ENCODE measurements at places on chromosomes 16 and 17. TPM values are rescaled to one million over a fixed set of nuclear protein-coding genes. Genes with fewer than 3 reads are reported as not detected.
A peak's percentile ranks its signal among the peaks of the same experiment; 100 is the strongest.

DNA sequence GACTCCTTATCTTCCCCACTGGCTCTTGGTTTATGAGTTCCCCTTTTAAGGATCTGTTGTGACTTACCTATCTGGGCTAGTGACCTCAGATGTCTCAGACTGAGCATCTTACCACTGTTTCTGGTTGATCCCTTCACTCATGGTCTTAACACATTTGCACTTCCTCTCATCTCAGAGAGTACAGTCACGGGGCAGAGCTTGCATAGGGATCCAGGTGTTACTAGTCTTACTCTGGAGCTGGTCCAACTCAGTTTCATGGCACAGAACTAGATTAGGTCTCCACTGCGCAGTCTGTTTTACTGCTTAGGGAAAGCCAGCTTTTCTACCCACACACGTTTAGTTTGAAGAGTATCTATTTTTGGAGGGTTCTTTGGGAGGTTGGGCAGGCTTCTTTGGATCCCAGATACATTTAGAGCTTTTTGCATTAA lies 10.2 kb downstream of the GABARAPL2 start:
- H3K27me3 ChIP-seq = no peaks in the 10 kb centered on the region
- no peak overlapping the region for H3K27ac ChIP-seq
- H3K36me3 ChIP-seq = peaks cover 72% of the 10 kb centered on the region

DNA sequence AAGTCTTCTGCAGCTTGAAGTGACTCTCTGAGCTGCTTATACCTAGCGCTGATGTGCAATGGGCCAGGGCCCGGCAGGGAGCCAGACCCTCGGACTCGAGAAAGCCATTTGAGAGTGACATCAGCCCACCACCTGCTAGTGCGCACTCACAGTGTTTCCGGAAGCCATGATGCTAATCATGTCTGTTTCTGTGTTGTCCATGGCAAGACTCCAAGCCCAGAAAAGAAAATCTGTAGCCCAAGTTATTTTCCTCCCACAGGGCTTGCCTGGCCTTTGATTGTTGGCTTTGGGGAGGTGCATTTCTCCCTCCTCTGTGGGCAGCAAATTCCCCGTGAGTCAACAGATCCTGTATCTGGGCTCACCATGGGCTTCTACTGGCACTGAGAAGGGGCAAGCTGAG lies 1.8 kb upstream of the CDRT4 start:
- peak; percentile 54 for DNase-seq
- 0 out of 2 replicates have a peak, but pooled peaks cover 11% of the 10 kb centered on the region for H3K4me1 ChIP-seq
- H3K27ac ChIP-seq = peak overlapping the region; percentile 34
- no peak overlapping the region for H3K4me3 ChIP-seq
- H3K36me3 ChIP-seq = no peaks in the 10 kb centered on the region

KIF18B gene
- polyA plus RNA-seq = 12.6 TPM

GRCh38 chr16:70589998-70590471 lies 56.3 kb upstream of the IL34 start:
- no peak overlapping the region for H3K4me3 ChIP-seq
- no peaks in the 10 kb centered on the region for H3K27me3 ChIP-seq
- no peak overlapping the region for H3K27ac ChIP-seq
- no peaks in the 10 kb centered on the region for H3K4me1 ChIP-seq
- peak; percentile 22 for DNase-seq
- H3K36me3 ChIP-seq = no peaks in the 10 kb centered on the region

DNA sequence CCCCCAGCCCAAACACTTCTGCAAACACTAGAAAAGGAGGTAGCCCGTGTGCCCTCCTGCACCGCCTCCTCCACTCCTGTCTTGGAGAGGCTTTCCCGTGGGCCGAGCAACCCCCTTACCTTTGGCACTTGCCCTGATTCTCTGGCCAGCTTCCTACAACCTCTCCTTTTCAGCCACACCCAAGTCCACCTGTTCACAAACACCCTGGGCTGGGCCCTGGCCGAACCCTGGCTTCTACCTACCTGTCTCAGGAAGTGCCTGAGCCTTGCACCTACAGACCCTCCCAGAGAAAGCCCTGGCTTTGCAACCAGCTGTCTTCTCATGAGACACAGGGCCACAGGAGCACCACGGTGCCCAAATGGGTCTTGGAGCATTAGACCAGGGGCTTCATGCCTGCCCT lies 2.0 kb upstream of the ANTKMT start:
- H3K4me1 ChIP-seq = peaks cover 12% of the 10 kb centered on the region
- H3K27me3 ChIP-seq = no peaks in the 10 kb centered on the region
- no peak overlapping the region for H3K4me3 ChIP-seq

DNA sequence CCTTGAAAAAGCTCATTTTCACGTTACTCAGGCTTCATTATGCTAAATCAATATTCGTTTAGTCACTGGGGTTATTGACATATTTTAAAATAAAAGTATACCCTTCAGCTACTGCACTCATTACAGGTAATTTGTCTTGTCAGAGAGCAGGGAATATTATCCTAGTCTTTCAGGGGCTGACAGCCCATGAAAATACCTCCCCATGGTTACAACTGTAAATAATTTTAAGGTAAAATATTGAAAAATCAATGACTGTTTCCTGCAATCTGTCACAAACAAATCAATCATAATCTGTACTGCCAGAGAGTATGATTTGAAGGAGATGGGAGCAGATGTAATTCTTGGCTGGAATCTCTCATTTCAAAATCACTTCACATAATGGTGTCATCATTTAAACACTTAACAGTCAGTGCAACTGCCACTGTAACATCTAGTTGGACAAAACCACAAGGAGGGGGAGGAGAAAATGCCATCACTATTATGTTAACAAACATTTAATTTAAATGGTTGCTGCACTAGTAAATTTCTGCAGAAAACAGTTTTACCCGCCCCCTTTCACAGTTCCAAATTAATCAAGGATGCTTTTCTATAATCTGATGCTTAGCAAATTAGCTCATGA lies 9.3 kb upstream of the IRX5 start:
- H3K27me3 ChIP-seq = no peaks in the 10 kb centered on the region
- no peak overlapping the region for H3K27ac ChIP-seq
- no peak for DNase-seq
- H3K36me3 ChIP-seq = peaks cover 16% of the 10 kb centered on the region
- no peak overlapping the region for H3K4me3 ChIP-seq

ORC6 gene
- polyA plus RNA-seq = 20.2 TPM

GRCh38 chr16:8564934-8565345 lies 25.4 kb downstream of the TMEM114 start:
- H3K4me1 ChIP-seq = peaks cover 3% of the 10 kb centered on the region
- H3K27me3 ChIP-seq = no peaks in the 10 kb centered on the region
- H3K27ac ChIP-seq = no peak overlapping the region

GRCh38 chr17:2363851-2364762 lies 26.8 kb downstream of the SGSM2 start:
- no peaks in the 10 kb centered on the region for H3K27me3 ChIP-seq
- H3K36me3 ChIP-seq = peaks cover 57% of the 10 kb centered on the region
- no peak overlapping the region for H3K27ac ChIP-seq
- H3K4me1 ChIP-seq = peaks cover 1% of the 10 kb centered on the region
- H3K4me3 ChIP-seq = no peak overlapping the region

- H3K27ac ChIP-seq = 0 out of 2 replicates have a peak overlapping the region, but pooled peaks have one; percentile 1
- H3K36me3 ChIP-seq = no peaks in the 10 kb centered on the region
- H3K27me3 ChIP-seq = no peaks in the 10 kb centered on the region
Observed at GRCh38 chr17:30961209-30962188, 9.3 kb upstream of the RNF135 start.

DNA sequence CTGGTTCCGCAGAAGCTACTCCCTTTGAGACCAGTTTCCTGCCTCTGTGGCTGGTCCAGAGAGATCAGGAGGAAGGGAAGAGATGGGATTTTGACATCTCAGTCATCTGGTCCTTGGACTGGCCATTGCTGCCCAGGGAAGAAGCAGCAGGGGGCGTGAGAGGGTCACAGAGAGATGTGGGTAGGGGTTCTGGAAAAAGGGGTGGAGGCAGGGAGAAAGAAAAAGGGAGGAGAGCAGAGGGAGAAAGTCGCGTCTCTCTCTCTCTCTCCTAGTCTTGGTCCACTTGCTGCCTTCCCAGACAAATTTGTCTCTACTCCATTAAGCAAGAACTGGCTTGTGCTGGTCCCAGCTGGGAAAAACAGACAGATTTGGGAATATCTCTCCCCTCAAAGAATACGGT lies 4.4 kb downstream of the SHBG start:
- H3K27ac ChIP-seq = no peak overlapping the region
- H3K36me3 ChIP-seq = no peaks in the 10 kb centered on the region
- no peaks in the 10 kb centered on the region for H3K4me1 ChIP-seq
- H3K4me3 ChIP-seq = no peak overlapping the region

- H3K4me1 ChIP-seq = no peaks in the 10 kb centered on the region
- no peak overlapping the region for H3K4me3 ChIP-seq
- no peaks in the 10 kb centered on the region for H3K36me3 ChIP-seq
- no peaks in the 10 kb centered on the region for H3K27me3 ChIP-seq
Observed at GRCh38 chr16:76565542-76565941, 288.3 kb downstream of the CNTNAP4 start.

DNA sequence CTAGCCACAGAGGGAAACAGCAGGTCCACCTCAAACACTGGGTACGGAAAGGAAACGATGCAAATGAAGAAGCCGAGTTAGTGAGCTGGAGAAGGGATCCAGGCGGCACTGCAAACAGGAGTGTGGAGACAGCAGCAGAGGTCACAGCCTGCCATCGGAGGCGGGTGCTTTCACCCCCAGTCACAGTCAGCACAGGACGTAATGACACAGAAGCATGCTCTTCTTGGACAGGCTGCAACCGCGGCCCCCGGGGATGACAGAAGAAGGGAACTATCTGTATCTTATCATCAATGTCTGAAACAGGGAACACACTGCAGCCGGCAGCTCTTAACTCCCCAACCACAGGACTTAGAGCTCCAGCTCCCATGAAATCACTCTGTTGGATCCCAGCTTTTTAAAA lies 16.1 kb upstream of the SLC38A8 start:
- H3K27ac ChIP-seq = no peak overlapping the region
- no peaks in the 10 kb centered on the region for H3K4me1 ChIP-seq
- H3K4me3 ChIP-seq = no peak overlapping the region
- no peak for DNase-seq
- H3K36me3 ChIP-seq = peaks cover 42% of the 10 kb centered on the region
- H3K27me3 ChIP-seq = no peaks in the 10 kb centered on the region

GRCh38 chr17:27793906-27794569 lies 6.3 kb downstream of the NOS2 start:
- peaks cover 3% of the 10 kb centered on the region for H3K4me1 ChIP-seq
- H3K36me3 ChIP-seq = no peaks in the 10 kb centered on the region
- peak; percentile 42 for DNase-seq
- H3K27me3 ChIP-seq = peaks cover 7% of the 10 kb centered on the region
- no peak overlapping the region for H3K27ac ChIP-seq

DNA sequence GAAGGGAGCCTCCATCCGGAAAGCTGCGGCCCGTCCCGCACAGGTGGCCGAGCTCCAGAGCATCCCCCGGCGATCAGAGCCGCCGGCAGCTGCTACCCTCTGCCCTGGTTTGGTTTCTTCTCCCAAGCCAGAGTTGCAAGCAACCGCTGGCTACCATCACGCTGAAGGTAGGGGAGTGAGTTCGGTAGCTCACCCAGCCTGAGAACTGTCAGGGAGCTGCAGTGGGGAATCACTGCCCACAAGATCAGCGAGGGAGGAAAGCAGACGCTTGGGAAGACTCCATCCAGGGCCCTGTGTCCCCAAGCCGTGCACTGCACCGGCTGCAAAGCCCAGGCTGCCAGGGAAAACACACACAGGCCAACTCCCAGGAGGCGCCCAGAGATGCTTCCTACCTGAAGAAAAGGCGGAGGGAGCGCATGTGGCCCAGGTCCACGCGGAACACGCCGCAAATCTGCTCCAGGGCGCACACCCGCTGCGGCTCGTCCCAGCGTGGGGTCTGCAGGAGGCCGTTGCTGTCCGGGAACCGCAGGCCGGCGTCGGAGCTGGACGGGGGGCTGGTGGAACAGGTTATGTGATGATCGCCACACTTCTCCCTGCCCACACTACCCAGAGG lies 83.3 kb downstream of the TBC1D16 start:
- H3K27me3 ChIP-seq = no peaks in the 10 kb centered on the region
- H3K4me3 ChIP-seq = no peak overlapping the region
- peak; percentile 38 for DNase-seq
- peaks cover 3% of the 10 kb centered on the region for H3K4me1 ChIP-seq

DNA sequence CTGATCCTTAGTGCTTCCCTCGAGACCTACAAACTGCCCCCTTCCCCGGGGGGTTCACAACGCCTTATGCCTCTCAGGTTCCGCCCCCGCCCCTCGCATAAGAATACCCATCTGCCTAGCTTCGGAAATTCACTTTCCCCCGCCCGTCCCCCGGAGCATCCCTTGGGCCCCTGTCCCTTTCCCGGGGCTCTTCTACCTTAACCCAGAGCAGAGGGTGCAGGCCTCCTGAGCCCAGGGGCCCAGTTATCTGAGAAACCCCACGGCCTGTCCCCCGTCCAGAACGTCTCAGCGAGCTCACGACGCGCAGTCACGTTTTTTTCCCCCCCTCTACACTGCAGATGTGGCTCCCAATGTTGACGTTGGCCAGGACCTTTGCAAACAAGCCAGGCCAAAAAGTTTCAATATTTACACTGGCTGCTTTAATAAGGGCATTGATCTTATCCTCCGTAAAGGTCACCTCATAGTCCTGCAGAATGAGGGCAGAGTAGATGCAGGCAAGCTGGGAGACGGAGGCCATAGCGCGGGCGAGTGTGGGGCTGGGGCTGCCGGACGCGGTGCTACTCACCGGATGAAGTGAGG lies 1.4 kb upstream of the NBR1 start:
- DNase-seq = peak; percentile 49
- no peaks in the 10 kb centered on the region for H3K27me3 ChIP-seq
- H3K4me3 ChIP-seq = peak overlapping the region; percentile 89
- H3K27ac ChIP-seq = peak overlapping the region; percentile 97

GRCh38 chr17:62630365-62631085 lies 3.1 kb downstream of the MRC2 start:
- peak overlapping the region; percentile 24 for H3K27ac ChIP-seq
- H3K4me3 ChIP-seq = no peak overlapping the region
- peak; percentile 30 for DNase-seq

PPP1R27 gene
- polyA plus RNA-seq = 0.07 TPM

DNA sequence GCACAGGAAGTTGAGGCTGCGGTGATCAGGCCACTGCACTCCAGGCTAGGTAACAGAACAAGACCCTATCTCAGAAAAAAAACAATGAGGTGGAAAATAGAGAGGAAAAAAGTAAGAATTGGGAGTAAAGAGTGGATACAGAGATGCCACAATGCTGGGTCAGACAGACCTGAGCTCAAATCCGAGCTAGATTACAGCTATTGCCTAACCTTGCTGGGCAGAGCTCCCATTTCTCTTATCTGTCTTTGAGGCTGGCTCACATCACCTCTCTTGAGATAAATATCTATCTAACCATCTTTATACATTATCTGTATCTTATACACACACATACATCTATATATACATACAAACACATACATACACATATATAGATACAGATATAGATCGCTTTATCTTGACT lies 59.0 kb downstream of the ACSM2B start:
- no peak overlapping the region for H3K27ac ChIP-seq
- DNase-seq = no peak
- no peak overlapping the region for H3K4me3 ChIP-seq
- no peaks in the 10 kb centered on the region for H3K4me1 ChIP-seq

GRCh38 chr17:3865176-3865575 lies 19.1 kb upstream of the NCBP3 start:
- no peak overlapping the region for H3K4me3 ChIP-seq
- no peak overlapping the region for H3K27ac ChIP-seq
- H3K36me3 ChIP-seq = peaks cover 4% of the 10 kb centered on the region
- no peaks in the 10 kb centered on the region for H3K27me3 ChIP-seq

All from SK-N-SH (cell line).